Activated T-helper 17 cell treated with anti-CD3 and anti-CD28 coated beads, Interleukin-2, amount 50 U/mL, for 72 hours (primary cell): ENCODE measurements at places on chromosomes 13 and 19.
A peak's percentile ranks its signal among the peaks of the same experiment; 100 is the strongest.

GRCh38 chr19:8571006-8571411 lies 6.2 kb downstream of the MYO1F start:
- peak overlapping the region; percentile 93 for H3K4me3 ChIP-seq
- H3K27ac ChIP-seq = peak overlapping the region; percentile 79
- peaks cover 41% of the 10 kb centered on the region for H3K4me1 ChIP-seq
- no peaks in the 10 kb centered on the region for H3K27me3 ChIP-seq

DNA sequence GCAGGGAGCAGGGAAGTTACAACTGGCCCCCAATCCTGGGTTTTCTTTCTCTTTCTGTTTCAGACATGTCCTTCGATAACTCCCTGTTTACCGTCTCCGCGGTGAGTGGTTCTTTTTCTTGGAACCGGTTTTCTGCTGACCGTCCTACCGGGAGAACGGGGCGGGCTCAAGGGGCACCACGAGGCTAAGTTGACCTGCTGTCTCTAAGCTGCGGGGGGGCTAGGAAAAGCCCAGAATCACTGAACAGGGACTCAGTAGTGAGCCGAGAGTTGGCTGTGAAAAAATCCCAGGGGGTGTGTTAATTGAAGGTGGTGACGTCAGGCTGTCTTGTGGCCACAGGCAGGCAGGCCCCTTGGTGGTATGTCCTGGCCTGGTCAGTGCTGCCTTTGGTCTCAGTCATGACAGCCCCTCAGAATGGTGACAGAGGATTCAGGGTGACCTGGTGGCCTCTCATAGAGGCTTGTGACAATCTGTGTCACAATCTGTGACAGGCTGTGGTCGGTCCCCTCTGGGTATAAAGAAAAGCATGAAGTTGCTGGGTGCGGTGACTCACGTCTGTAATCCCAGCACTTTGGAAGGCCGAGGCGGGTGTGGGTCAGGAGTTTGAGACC lies 8.1 kb upstream of the CARM1 start:
- no peaks in the 10 kb centered on the region for H3K36me3 ChIP-seq
- H3K27me3 ChIP-seq = no peaks in the 10 kb centered on the region
- ATAC-seq = no peak
- H3K27ac ChIP-seq = peak overlapping the region; percentile 47
- H3K4me3 ChIP-seq = no peak overlapping the region

DNA sequence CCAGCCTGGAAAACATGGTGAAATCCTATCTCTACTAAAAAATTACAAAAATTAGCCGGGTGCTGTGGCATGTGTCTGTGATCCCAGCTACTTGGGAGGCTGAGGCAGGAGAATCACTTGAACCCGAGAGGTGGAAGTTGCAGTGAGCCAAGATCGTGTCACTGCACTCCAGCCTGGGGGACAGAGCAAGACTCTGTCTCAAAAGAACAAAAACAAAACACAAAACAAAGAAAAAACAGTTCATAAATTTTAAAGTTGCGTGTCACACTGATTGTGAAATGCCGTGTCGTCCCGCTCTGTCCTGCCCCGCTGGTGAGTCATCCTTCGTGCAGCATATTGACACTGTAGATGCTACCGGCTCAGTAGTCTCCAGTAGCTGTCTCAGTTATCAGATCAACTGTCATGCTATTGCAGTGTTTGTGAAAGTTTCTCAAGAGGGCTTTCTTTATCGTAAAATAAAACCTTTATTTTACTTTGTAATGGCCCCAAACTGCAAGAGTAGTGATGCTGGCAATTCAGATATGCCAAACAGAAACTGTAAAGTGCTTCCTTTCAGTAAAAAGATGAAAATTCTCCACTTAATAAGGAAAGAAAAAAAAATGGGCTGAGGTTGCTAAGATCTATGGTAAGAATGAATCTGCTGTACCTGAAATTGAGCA lies 36.4 kb upstream of the IGFL1 start:
- ATAC-seq = peak; percentile 74
- H3K4me3 ChIP-seq = no peak overlapping the region
- H3K36me3 ChIP-seq = no peaks in the 10 kb centered on the region
- H3K27ac ChIP-seq = no peak overlapping the region
- H3K27me3 ChIP-seq = peaks cover 59% of the 10 kb centered on the region

DNA sequence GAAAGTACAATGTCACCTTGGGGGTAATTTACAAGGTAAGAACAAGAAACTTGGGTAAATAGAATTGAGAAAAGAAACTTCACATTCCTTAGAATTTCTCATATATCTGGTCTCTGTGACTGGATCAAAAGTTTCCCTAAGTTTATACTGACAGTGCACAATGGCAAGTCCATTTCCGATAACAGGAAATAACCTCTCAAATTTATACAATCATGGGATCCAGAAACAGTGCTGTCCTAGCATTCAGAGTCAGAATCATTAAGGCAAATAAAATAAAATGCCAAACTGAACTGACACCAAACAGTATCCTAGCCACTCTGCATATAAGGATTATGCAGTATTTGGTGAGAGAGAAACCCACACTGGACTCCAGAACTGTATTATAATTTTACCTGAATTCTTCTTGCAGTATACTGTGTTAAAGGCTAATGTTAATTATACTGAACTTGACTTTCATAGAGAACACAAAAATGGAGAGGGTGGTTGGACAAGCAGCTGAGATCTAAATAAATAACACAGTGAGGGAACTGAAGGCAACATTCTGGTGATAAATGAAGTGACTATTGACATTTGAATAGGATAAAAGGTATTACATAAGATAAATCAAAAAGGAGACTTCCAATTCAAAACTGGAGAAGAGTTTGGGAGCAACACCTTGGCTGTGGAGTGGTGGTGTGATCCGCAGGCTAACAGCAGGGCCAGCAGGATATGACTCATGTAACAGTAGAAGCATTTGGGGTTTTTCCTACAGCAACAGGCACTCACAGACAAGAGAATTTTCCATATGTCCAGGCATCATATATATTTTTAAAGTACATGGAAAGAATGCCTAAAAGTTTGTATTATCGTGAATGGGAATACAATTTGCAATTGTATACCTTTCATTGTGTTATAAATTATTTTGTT lies 932.5 kb upstream of the MIR17HG start:
- H3K4me3 ChIP-seq = no peak overlapping the region
- no peak overlapping the region for H3K27ac ChIP-seq
- H3K27me3 ChIP-seq = no peaks in the 10 kb centered on the region
- no peak for ATAC-seq
- no peaks in the 10 kb centered on the region for H3K36me3 ChIP-seq

GRCh38 chr19:42006569-42006968 lies 12.5 kb upstream of the ATP1A3 start:
- no peaks in the 10 kb centered on the region for H3K36me3 ChIP-seq
- H3K27me3 ChIP-seq = peaks cover 23% of the 10 kb centered on the region
- H3K4me1 ChIP-seq = no peaks in the 10 kb centered on the region

DNA sequence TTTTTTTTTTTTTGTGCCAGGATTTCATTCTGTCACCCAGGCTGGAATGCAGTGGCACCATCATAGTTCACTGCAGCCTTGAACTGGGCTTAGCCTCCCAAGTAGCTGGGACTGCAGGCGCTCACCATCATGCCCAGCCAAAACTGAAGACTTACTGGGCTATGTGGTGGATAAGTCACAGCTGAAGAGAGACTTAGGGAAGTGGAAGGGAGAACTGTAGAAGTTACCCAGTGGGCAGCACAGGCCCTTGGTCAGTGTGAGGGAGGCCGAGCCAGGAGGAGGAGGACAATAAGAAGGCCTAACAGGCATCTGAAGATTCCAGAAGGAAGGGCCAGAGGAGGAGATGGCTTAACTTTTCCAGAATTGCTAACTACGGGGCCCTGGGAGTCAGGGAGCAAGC lies 4.0 kb upstream of the PSPN start:
- peaks cover 64% of the 10 kb centered on the region for H3K36me3 ChIP-seq
- no peak for ATAC-seq
- H3K4me1 ChIP-seq = no peaks in the 10 kb centered on the region
- H3K27me3 ChIP-seq = no peaks in the 10 kb centered on the region
